ENCODE measurements at places on chromosomes 16 and 17.
A peak's percentile ranks its signal among the peaks of the same experiment; 100 is the strongest.

GRCh38 chr17:43581130-43581529 is 35.0 kb upstream of the ETV4 start:
- H3K4me1 ChIP-seq, result peaks cover 25% of the 10 kb centered on the region
- no peak overlapping the region for H3K4me3 ChIP-seq
- no peak overlapping the region for H3K27ac ChIP-seq
- DNase-seq, result no peak
- H3K36me3 ChIP-seq, result no peaks in the 10 kb centered on the region

DNA sequence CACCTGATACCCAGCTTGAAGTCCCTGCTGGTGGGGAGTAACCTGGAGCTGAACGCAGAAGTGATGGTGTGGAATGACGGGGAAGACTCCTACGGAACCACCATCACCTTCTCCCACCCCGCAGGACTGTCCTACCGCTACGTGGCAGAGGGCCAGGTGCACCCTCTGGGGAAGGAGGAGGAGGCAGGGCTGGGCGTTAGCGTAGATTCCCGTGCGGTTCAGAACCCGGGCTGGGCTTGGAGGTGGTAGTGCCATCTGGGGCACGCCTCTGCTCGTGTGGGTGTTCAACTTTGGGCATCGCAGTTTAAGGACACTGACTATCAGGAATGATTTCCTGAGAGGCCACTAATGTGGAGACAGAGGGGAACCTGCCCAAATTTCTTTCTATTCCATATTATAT is 18.3 kb downstream of the ITGAX start:
- no peak overlapping the region for H3K27ac ChIP-seq
- no peaks in the 10 kb centered on the region for H3K27me3 ChIP-seq
- no peak overlapping the region for H3K4me3 ChIP-seq

DNA sequence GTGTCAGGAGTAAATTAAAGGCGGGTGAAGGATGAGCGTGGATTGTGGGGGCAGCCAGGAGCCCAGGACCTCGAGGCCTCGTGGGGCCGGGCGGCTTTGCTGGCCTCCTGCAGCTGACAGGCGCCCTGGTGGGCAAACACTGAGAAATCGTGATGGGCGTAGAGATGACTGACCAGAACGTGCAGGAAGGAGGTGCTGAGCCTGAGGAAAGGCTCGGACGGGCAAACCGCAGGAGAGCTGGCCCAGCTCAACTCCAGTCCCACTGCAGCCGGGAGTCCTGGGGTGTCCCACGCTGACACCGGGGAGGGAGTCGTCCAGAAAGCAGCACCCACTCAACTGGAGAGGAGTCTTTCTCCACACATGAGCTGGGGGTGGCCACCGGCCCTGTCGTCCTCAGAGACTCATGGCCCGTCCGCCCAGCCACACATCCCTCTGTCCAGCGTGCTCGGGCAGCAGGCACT is 36.9 kb downstream of the METRNL start:
- no peaks in the 10 kb centered on the region for H3K4me1 ChIP-seq
- no peaks in the 10 kb centered on the region for H3K36me3 ChIP-seq
- no peaks in the 10 kb centered on the region for H3K27me3 ChIP-seq
- H3K4me3 ChIP-seq, result no peak overlapping the region

DNA sequence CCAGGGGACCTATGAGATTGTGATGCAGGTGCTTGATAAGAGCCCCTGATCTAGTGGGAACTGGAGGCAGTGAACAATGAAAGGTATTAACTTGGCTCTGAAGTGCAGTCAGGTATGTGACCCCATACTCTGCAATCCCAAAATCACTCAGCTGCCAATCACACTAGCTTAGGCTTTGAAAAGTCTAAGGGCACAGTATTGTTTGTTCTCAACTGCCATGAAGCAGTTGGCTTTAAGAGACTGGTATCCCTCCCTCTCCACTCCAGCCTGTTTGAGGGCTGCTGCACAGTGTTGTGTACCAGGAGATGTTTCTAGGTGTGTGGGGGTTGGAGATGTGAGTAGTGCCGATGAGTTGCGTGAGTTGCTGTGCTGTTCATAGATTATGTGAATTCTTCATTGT is 2.4 kb downstream of the YPEL2 start:
- no peaks in the 10 kb centered on the region for H3K27me3 ChIP-seq
- no peak for DNase-seq
- H3K36me3 ChIP-seq, result no peaks in the 10 kb centered on the region
- no peak overlapping the region for H3K27ac ChIP-seq

GRCh38 chr17:74742978-74743545 is 5.4 kb upstream of the NHERF1 start:
- H3K36me3 ChIP-seq, result no peaks in the 10 kb centered on the region
- H3K27me3 ChIP-seq, result no peaks in the 10 kb centered on the region
- no peak overlapping the region for H3K27ac ChIP-seq
- H3K4me1 ChIP-seq, result peaks cover 38% of the 10 kb centered on the region
- no peak overlapping the region for H3K4me3 ChIP-seq

- DNase-seq, result no peak
- H3K27me3 ChIP-seq, result no peaks in the 10 kb centered on the region
- H3K4me3 ChIP-seq, result no peak overlapping the region
Observed at GRCh38 chr16:50996830-50997186, 154.3 kb downstream of the SALL1 start.

- 0 out of 2 replicates have a peak, but pooled peaks cover 4% of the 10 kb centered on the region for H3K36me3 ChIP-seq
- no peak overlapping the region for H3K4me3 ChIP-seq
- H3K27me3 ChIP-seq, result no peaks in the 10 kb centered on the region
- no peaks in the 10 kb centered on the region for H3K4me1 ChIP-seq
- DNase-seq, result no peak
Observed at GRCh38 chr17:2385240-2386210, 15.3 kb downstream of the MNT start.

DNA sequence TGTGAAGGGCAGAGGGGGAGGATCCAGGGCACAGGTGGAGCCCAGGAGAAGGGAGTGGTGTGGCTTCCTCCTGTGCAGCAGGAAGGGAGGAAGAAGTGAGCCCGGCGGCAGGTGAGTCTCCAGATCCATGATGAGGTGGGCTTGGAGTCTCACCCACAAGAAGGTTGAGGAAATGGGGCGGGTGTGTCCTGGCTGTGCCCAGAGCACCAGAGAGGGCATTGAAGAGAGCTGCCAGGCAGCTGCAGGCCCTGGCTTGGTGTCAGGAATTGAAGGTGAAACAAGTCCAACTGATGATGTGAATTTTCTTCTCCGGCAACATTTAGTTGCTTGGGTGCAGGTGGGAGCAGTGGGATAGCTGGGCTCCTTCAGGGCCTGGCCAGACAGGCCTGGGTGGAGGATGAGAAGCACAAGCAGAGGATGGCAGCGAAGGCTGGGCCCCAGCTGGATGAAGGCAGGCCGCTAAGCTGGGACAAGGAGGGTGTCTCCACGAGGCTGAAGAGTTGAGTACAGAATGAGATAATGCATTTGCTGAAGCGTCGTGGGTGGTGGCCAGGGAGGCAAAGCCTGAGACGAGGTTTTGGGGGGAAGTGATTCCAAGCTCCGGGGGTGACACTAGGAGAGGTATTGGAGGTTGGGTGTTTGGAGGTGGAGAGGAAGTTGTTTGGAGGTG is 18.3 kb downstream of the NT5M start:
- no peak overlapping the region for H3K27ac ChIP-seq
- no peaks in the 10 kb centered on the region for H3K4me1 ChIP-seq

GRCh38 chr17:71396711-71397110 is 724.1 kb upstream of the SOX9 start:
- H3K36me3 ChIP-seq, result no peaks in the 10 kb centered on the region
- no peaks in the 10 kb centered on the region for H3K4me1 ChIP-seq
- no peak for DNase-seq
- no peak overlapping the region for H3K4me3 ChIP-seq
- H3K27me3 ChIP-seq, result no peaks in the 10 kb centered on the region

DNA sequence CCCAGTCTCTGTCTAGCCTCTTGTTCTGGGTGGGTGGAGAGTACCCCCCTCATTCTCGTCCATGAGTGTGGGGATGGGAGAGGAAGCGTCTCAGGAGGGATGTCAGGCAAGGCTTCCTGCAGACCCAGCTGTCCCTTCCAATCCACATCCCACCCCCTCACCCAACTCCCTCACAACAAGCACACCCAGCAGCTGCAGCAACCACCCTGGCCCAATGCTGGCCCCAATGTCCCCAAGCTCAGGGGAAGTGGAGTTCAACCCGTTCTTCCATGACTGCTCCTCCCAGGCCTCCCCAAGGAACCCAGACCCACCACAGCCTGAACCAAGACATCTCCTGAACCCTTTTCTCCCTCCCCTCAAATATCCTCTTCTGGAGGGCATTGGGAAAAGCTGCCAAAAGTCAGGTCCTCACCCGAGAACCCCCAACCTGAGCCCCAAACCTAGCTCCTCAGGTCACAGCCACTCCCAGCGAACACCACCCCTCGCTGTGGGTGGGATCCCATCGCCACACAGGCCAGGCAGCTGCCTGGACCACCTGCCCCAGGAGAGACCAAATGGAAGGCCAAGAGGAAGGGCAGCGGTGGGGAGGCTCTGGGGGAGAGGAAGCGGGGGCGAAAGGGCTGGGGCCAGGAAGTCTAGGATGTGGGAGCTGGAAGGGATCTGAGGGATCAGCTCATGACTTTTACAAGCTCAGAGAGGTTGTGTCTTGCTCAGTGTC is 47.6 kb downstream of the FZD2 start:
- H3K27me3 ChIP-seq, result no peaks in the 10 kb centered on the region
- no peak overlapping the region for H3K27ac ChIP-seq
- H3K36me3 ChIP-seq, result no peaks in the 10 kb centered on the region
- H3K4me3 ChIP-seq, result no peak overlapping the region

GRCh38 chr16:874366-875181 is 74.0 kb upstream of the GNG13 start:
- H3K27me3 ChIP-seq, result no peaks in the 10 kb centered on the region
- H3K36me3 ChIP-seq, result no peaks in the 10 kb centered on the region
- no peak overlapping the region for H3K4me3 ChIP-seq
- H3K27ac ChIP-seq, result no peak overlapping the region

DNA sequence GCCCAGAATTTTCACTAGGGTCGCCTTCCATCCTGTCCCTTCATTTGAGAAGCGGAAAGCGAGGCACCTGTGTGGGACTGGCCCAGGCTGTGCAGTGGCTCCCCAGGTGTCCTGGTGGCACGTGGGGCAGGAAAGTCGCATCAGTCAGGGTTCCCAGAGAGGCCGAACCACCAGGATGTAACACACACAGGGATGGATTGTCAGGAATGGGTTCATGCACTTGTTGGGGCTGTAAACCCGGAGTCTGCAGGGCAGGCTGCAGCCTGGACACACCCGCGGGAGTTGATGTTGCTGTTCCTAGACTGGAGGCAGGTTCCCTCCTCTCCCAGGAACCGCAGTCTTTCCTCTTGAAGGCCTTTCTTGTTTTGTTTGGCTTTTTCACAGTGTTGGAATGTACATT is 30.7 kb upstream of the RPTOR start:
- no peaks in the 10 kb centered on the region for H3K36me3 ChIP-seq
- H3K4me1 ChIP-seq, result no peaks in the 10 kb centered on the region
- DNase-seq, result no peak
- no peak overlapping the region for H3K27ac ChIP-seq

- H3K4me1 ChIP-seq, result peaks cover 27% of the 10 kb centered on the region
- no peak for DNase-seq
- H3K27me3 ChIP-seq, result no peaks in the 10 kb centered on the region
- H3K4me3 ChIP-seq, result no peak overlapping the region
- peaks cover 8% of the 10 kb centered on the region for H3K36me3 ChIP-seq
Observed at GRCh38 chr16:23895052-23895451, 59.3 kb downstream of the PRKCB start.

DNA sequence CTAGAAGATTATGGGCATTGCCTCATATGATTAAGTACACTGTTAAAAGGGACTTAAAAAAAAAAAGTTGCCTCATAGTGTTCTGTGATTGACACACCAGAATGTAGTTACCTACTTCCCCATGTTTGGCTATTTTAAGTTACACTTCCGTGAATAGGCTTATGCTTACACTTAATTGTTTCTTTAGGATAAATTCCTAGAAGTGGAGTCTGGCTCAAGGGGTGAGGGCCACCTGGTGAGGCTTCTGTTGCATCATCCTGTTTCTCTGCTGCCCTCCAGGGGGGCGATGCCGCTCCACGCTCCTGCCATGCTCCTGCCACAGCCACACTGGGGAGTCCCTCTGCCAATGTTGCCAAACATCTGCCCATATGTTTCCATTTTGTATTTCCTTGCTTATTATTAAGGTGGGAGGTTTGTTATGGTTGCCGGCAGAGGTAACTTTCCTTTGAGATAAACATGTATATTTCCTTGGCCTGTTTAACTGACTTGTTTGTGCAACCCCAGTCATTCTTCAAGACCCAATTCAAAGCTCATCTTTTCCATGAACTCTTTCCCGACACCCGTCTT is 73.1 kb downstream of the KSR1 start:
- H3K4me1 ChIP-seq, result peaks cover 17% of the 10 kb centered on the region
- H3K4me3 ChIP-seq, result no peak overlapping the region
- no peak overlapping the region for H3K27ac ChIP-seq

DNA sequence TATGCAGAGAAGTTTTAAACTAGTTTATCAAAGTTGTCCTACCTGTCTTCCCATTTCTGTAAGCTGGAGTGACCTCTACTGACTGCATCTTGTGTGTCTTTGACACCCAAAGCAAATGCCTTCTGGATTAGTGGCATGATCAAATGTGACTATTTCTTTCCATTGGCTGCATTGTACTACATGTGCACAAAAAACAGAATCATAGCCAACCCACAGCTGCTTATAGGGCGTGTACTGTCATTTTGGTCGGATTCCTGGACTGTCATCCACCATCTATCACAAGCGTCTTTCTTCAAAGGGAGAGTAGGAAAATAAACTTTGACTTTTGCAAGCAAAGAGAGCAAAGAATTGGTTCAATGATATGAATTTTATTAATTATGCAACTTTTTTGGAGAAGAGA is 310.6 kb downstream of the MAP2K6 start:
- no peak overlapping the region for H3K27ac ChIP-seq
- H3K4me3 ChIP-seq, result no peak overlapping the region
- H3K36me3 ChIP-seq, result no peaks in the 10 kb centered on the region

DNA sequence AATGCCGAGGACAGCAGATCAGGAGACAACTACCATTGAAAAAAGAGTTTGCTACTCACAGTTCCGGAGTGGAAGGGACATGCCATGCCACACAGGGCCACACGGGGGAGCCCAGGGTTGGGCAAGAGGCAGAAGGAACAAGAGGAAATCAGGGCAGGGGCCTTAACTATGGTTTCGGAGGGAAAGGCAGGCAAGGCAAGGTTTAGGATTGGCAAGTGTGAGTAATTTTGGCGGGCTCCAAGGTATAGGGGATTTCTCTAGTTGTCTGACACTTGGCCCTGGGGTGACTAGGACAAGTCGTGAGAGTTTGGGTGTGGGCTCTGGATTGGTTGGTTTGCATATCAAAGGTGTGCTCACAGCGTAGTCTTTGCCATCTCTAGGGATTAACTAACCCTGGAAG is 27.0 kb upstream of the NTN1 start:
- peaks cover 15% of the 10 kb centered on the region for H3K4me1 ChIP-seq
- no peak overlapping the region for H3K27ac ChIP-seq
- DNase-seq, result peak; percentile 34

GRCh38 chr16:67183-67791 is 5.1 kb downstream of the RHBDF1 start:
- no peak for DNase-seq
- no peak overlapping the region for H3K27ac ChIP-seq
- no peaks in the 10 kb centered on the region for H3K4me1 ChIP-seq

- no peaks in the 10 kb centered on the region for H3K4me1 ChIP-seq
- no peak for DNase-seq
- H3K4me3 ChIP-seq, result no peak overlapping the region
- H3K36me3 ChIP-seq, result peaks cover 4% of the 10 kb centered on the region
- H3K27ac ChIP-seq, result no peak overlapping the region
Observed at GRCh38 chr17:79082311-79083190, 7.9 kb downstream of the ENGASE start.

GRCh38 chr17:45298546-45299285 is 18.1 kb downstream of the MAP3K14 start:
- DNase-seq, result no peak
- peak overlapping the region; percentile 89 for H3K27ac ChIP-seq
- no peaks in the 10 kb centered on the region for H3K27me3 ChIP-seq
- H3K4me1 ChIP-seq, result peaks cover 91% of the 10 kb centered on the region
- H3K4me3 ChIP-seq, result no peak overlapping the region

All from GM12878 (cell line).